ENCODE measurements at places on chromosomes 12 and 14.

- peak; percentile 34 for DNase-seq
Measured at GRCh38 chr14:60807971-60808370, 73.4 kb downstream of the MNAT1 start.

- no peak for DNase-seq
Measured at GRCh38 chr12:89781156-89781555, 72.5 kb upstream of the ATP2B1 start.

DNA sequence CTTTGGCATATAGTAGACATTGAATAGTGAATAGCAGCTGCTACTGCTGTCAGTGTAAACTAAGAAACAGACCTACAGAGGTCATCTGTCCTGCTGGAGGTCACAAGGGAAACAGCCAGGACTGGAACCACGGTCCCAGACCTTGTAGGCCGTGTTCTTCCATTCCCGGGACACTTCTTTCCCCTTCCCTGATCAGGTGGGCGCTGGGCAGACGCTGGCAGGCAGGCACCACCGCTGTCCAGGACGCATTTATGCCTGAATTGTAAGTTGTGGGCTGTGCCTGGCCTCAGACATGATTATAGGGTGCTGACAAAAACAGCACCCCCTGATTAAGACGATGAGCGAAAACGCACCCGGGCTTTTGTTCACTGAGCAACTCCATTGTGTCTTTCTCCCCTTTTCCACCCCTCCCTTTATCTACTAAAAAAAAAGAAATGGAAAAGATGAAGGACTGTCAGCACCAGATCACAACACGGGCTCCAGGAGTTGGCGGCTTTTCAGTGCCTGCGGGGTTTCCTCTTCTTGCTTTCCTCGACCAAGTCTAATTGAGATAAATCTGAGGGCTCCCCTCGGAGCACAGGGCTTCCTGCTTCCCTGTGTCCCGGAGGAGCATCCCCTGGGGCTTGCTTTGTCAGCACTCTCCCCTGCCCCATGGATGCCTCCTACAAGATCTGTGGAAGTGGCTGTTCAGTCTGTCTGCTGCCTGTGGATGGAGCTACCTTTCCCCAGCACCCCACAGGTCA lies 80.6 kb downstream of the TSPAN9 start:
- no peak for DNase-seq

DNA sequence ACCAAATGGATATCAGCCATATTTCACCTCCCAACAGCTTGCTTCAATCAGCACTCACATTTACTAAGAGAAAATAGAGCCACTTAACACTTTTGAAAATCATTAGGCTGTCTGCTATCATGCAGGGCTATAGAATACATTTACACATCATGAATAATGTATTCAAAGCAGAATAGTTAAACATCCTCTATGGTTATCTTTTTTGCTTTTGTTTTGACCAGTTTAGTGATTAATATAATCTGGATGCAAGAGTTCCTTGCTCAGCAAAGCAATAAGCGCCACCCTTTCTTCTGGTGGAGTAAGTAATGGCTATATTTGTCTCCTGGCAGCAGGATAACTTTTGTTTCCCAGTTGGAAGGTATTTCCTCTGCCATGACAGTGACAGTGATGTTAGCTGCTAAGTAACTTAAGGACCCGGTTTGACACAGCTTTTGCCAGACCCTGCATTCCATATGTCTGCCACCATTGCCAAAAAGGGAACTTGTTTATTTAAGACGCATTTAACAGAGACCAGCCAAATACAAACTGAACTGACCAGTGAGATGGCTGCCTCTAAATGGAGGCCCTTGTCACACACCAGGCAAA lies 70.3 kb upstream of the NR2C1 start:
- no peak for DNase-seq

DNA sequence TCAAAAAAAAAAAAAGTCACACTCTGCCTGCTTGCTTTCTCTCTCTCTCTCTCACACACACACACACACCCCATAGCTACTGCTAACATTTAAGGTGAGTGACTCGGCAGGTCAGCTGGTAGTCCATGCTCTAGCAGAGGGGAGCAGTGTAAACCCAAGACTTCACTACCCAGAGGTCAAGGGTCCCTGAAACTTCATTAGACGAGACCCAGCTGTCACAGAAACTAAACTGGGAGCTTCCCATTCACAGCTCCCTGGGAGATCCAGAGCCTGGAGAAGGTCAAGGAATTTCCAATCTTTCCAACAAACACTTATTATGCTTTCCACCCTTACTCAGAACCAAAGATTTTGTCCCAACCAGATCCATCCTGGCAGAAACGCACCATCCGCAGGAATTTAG lies 33.2 kb downstream of the CKAP4 start:
- DNase-seq: no peak

GRCh38 chr12:124867401-124867930 lies 3.8 kb upstream of the SCARB1 start:
- peak; percentile 50 for DNase-seq

DNA sequence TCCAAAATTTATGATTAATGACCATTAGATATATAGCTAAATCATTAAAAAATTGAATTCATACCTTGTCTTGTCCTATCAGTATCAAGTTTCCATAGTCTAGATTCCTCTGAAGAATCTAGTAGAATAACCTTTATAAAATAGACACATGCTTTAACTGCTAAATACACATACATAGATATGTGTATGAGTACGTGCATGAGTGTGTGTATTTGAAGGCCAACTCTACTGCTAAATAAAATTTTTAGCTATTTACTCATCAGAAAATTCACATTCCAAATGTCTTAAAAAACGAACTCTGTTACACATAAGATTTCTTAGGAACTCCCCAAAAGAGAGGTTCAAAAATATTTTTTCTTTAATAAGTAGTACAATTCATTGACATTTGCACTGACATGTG lies 233.0 kb downstream of the SSPN start:
- DNase-seq: peak; percentile 31

DNA sequence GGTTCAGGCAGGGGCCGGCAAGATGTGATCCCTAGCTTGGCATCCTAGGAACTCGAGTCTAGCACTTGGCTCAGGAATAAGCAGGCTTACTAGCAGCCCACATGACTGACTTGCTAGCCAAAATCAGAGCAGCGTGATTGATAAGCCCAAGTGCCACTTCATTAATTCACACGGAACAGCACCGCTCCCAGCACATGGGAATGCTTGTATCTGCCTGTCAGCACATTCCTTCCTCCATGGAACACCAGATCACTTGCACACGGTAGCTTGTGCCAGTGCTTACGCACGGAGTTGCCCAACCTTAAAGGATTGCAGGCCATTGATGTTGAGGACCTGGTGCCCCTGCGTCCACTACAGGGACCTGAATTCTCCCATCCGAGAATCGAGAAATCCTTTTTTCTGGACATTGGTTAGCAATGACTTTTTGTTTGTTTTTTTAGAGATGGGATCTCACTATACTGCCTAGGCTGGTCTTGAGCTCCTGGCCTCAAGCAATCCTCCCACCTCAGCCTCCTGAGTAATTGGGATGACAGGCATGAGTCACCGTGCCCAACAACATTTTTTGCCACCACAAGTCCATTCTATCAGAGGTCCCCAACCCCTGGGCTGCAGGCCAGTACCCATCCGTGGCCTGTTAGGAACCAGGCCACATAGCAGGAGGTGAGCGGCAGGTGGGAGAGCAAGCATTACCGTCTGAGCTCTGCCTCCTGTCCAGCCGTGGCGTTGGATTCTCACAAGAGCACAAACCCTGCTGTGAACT lies 30.6 kb upstream of the TSPAN9 start:
- no peak for DNase-seq

DNA sequence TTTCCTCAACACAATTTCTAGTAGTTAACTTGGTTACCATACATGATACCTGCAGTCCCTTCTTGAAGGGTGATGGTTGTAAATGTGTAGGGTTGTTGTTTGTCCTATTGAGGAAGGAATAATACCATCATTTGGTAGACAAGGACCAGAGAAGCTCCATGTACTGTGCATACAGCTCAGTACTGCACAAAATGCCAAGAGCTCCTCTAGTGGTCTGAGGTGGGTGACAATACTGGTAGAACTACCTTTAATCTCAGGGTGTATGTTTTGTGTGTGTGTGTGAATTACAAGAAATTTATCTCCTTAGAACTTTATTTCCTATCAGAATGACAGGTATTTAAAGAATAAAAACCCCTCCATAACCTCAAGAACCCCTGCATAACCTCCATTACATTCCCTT lies 575.3 kb downstream of the TMTC2 start:
- no peak for DNase-seq

DNA sequence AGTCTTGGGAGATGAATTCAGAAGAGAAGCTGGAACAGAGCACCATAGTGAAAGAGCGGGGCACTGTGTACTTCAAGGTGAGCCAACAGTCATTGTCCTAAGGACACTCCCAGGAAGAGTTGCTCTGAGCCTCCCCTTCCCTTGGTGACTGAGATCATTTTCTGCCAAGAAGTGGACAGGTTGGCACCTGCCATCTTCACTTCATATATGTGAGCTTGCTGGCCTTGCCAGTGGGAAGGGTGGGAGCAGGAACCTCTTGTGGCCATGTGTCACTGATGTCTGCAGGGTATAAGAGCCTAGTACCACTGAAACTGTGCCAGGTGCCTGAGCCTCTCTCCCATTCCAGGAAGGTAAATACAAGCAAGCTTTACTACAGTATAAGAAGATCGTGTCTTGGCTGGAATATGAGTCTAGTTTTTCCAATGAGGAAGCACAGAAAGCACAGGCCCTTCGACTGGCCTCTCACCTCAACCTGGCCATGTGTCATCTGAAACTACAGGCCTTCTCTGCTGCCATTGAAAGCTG lies 5.3 kb downstream of the FKBP4 start:
- DNase-seq: no peak

- DNase-seq: peak; percentile 89
Measured at GRCh38 chr12:47377414-47378221, 297.9 kb upstream of the AMIGO2 start.

GRCh38 chr14:55884819-55885218 lies 233.4 kb upstream of the PELI2 start:
- DNase-seq: no peak

DNA sequence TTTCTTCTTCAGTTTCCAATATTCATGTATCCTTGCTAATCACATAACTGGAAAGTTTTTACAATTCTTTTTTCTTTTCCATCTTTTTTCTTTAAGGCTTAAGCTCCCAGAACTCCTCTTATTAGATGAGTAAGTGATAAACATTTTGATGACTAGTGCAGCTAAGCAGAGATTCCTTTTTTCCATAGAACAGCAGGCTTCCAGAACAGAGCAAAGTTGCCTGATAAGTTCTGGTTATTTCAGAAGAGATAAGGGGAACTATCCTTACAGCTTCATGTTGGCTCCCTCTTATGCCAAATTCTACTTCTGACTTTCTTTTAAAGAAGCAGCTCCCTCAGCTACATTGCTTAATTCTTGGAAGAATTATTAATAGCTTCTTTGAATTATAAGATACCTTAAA lies 194.7 kb upstream of the FAR2 start:
- peak; percentile 13 for DNase-seq

Measured in HCEC 1CT (cell line).